Stimulated activated CD8-positive, alpha-beta memory T cell treated with anti-CD3 and anti-CD28 coated beads, Interleukin-7, amount 100 ng/mL, for 48 hours (primary cell): ENCODE measurements at places on chromosomes 1 and 21.

GRCh38 chr1:202200112-202200548 is 6.5 kb downstream of the LGR6 start:
- no peak for DNase-seq

DNA sequence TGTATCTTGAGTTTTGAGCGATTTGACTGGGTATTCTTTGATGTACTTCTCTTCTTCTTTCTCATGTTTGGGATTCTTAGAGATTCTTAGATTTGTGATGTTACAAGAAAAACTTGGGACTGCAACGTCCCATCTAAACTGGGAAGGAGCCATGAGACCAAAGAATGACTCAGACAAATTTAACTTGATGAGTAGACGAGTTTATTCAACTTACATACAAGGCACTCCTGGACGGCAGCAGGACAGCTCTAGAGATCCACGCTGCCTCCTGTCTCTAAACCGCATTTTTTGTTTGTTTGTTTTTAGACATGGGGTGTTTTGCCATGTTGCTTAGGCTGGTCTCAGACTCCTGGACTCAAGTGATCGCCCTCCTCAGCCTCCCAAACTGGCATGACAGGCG is 137.1 kb downstream of the PIK3R3 start:
- no peak for DNase-seq

GRCh38 chr21:33372582-33372981 is 30.6 kb upstream of the IFNGR2 start:
- DNase-seq, result no peak

- DNase-seq, result no peak
Observed at GRCh38 chr21:24076179-24076578, 1531.1 kb downstream of the MRPL39 start.

GRCh38 chr21:18265944-18266343 is 21.3 kb downstream of the CHODL start:
- no peak for DNase-seq
